ENCODE measurements at places on chromosomes 4 and X. TPM values are rescaled to one million over a fixed set of nuclear protein-coding genes. Genes with fewer than 3 reads are reported as not detected.

The FABP2 gene
- total RNA-seq: not detected

The UGT2B11 gene
- not detected for total RNA-seq

The CFI gene
- not detected for total RNA-seq

The PNMA6A gene
- total RNA-seq: 7.1 TPM

The WDR17 gene
- 4.3 TPM for total RNA-seq

The BGN gene
- total RNA-seq: 0.23 TPM

The ITIH6 gene
- not detected for total RNA-seq

The POU4F2 gene
- total RNA-seq: not detected

The GALNTL6 gene
- not detected for total RNA-seq

The GRXCR1 gene
- not detected for total RNA-seq

The CNGA1 gene
- total RNA-seq: 3.3 TPM

GRCh38 chrX:151974336-151975227 lies at the start of gene GABRE:
TSS of gene GABRE (minus strand) at chrX:151974676. CDS start at chrX:151974625, 51 bp downstream.
- peak within 1 kb of the TSS; percentile 46 for H3K4me3 ChIP-seq
- H3K4me1 ChIP-seq: peaks cover 5% of the 10 kb centered on the region
- H3K27ac ChIP-seq: no peak within 1 kb of the TSS
- no peaks in the 10 kb centered on the region for H3K36me3 ChIP-seq
- DNase-seq: peak; percentile 57
- H3K27me3 ChIP-seq: peaks cover 17% of the 10 kb centered on the region

GRCh38 chr4:32485956-32486355 lies 1765.8 kb downstream of the PCDH7 start:
- no peaks in the 10 kb centered on the region for H3K36me3 ChIP-seq
- H3K4me1 ChIP-seq: no peaks in the 10 kb centered on the region
- no peak overlapping the region for H3K27ac ChIP-seq
- no peak for DNase-seq
- H3K27me3 ChIP-seq: no peaks in the 10 kb centered on the region

- H3K36me3 ChIP-seq: no peaks in the 10 kb centered on the region
- peaks cover 4% of the 10 kb centered on the region for H3K4me1 ChIP-seq
- no peak overlapping the region for H3K4me3 ChIP-seq
- H3K27me3 ChIP-seq: peaks cover 8% of the 10 kb centered on the region
- H3K27ac ChIP-seq: no peak overlapping the region
Measured at GRCh38 chr4:10023050-10023419, 1.7 kb upstream of the SLC2A9 start.

DNA sequence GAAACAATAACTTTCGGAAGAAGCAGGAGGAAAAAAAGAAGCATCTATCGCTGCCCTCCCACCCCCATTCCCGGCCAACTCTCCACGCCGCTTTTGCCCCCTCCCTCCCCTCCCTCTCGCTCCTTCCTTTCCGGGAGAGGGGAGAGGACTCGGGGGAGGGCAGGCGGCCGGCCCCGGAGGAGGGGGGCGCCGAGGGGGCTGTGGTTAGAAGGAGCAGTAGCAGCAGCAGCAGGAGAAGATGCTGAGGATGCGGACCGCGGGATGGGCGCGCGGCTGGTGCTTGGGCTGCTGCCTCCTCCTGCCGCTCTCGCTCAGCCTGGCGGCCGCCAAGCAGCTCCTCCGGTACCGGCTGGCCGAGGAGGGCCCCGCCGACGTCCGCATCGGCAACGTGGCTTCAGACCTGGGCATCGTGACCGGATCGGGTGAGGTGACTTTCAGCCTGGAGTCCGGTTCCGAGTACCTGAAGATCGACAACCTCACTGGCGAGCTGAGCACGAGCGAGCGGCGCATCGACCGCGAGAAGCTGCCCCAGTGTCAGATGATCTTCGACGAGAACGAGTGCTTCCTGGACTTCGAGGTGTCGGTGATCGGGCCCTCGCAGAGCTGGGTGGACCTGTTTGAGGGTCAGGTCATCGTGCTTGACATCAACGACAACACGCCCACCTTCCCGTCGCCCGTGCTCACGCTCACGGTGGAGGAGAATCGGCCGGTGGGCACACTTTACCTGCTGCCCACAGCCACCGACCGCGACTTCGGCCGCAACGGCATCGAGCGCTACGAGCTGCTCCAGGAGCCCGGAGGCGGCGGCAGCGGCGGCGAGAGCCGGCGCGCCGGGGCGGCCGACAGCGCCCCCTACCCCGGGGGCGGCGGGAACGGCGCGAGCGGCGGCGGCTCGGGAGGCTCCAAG lies 1.3 kb downstream of the PCDH7 start:
- peak; percentile 52 for DNase-seq
- peaks cover 56% of the 10 kb centered on the region for H3K27me3 ChIP-seq
- no peak overlapping the region for H3K27ac ChIP-seq
- peaks cover 12% of the 10 kb centered on the region for H3K4me1 ChIP-seq
- no peaks in the 10 kb centered on the region for H3K36me3 ChIP-seq

GRCh38 chrX:17040711-17041110 lies 94.3 kb downstream of the REPS2 start:
- no peaks in the 10 kb centered on the region for H3K36me3 ChIP-seq
- H3K4me1 ChIP-seq: no peaks in the 10 kb centered on the region
- no peak overlapping the region for H3K27ac ChIP-seq
- H3K4me3 ChIP-seq: no peak overlapping the region
- no peaks in the 10 kb centered on the region for H3K27me3 ChIP-seq
- DNase-seq: no peak

GRCh38 chrX:17475449-17476217 lies 100.6 kb downstream of the NHS start:
- no peaks in the 10 kb centered on the region for H3K4me1 ChIP-seq
- H3K27me3 ChIP-seq: no peaks in the 10 kb centered on the region
- H3K36me3 ChIP-seq: no peaks in the 10 kb centered on the region
- H3K27ac ChIP-seq: no peak overlapping the region
- no peak for DNase-seq
- H3K4me3 ChIP-seq: no peak overlapping the region

DNA sequence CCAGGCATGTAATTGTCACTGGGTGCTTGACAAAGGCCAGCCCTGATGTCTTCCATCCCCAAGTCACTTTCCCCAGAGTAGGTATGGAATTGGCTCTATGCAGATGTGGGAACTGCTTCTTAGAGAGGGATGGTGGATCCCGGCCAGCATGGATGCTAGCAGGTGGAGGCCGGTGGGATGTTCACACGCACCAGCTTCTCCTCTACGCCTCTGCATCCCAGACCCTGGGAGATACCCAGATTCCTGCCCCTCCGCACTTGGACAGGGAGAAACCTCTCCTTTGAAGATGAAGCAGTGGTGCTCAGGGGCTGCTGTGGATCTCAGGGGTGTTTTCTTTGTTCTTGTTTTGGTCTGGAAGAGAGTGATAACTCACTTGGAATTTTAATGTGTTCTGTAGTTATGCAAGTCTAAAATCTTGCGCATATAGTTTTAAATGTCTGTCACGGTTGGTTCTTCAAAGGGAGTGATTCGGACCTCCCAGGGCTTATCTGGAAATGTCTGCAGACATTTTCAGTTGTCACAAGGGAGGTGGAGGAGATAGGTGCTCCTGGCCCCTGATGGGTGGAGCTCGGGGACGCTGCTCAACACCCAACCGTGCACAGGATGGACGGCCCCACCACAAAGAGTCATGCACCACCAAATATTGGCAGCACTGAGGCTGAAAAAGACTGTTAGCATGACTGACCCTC lies 308.0 kb downstream of the DHRSX start:
- no peaks in the 10 kb centered on the region for H3K27me3 ChIP-seq
- H3K4me1 ChIP-seq: peaks cover 8% of the 10 kb centered on the region
- no peak overlapping the region for H3K4me3 ChIP-seq
- H3K27ac ChIP-seq: no peak overlapping the region

- 0 out of 2 replicates have a peak, but pooled peaks cover 4% of the 10 kb centered on the region for H3K4me1 ChIP-seq
- no peaks in the 10 kb centered on the region for H3K36me3 ChIP-seq
- no peak within 1 kb of the TSS for H3K27ac ChIP-seq
Measured at GRCh38 chr4:164977243-164978164, at the start of gene TRIM61. TSS of gene TRIM61 (minus strand) at chr4:164977657. CDS start at chr4:164970002, 7,655 bp downstream.

All from GM23338 (cell line).